ENCODE measurements at places on chromosomes 3 and 15.

DNA sequence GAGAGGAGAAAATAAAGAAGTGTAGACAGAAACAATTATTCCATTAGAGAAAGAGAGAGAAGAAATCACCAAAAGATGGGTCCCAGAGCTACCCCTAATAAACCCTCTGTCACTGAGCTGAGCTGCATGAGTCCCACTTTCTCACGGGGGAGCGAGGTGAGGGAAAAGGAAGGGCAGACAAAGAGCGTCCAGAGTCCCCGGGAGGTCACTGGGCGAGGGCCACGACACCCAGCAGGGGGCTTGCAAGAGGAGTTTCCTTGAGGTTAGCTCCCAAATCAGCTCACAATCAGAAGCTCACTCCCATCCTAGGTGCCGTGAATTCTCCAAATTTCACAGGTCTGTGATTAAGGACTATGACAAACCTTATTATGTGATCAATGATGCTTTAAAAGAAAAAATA lies 62.3 kb downstream of the XXYLT1 start:
- DNase-seq = no peak

DNA sequence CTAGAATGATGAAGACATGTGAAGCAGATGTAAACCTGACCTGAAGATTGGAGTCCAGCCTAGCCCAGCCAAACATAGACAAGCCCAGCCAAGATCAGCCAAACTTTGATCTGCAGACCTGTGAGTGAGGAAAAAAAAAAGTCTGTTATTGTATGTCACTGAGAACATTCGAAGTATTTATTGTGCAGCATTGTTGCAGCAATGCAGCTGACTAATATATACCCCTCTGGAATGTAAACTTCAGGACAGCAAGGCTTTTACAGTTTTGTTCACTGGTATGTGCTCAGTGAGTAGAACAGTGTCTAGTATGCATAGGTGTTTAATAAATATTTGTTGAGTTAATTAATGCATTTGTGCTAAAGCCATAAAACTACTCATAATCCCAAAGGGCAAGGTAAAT lies 23.4 kb downstream of the TMEM202 start:
- DNase-seq = no peak

- DNase-seq = no peak
Measured at GRCh38 chr3:64358853-64359252, 133.6 kb upstream of the PRICKLE2 start.

- DNase-seq = no peak
Measured at GRCh38 chr3:120908795-120909601, 993 bp downstream of the STXBP5L start.

DNA sequence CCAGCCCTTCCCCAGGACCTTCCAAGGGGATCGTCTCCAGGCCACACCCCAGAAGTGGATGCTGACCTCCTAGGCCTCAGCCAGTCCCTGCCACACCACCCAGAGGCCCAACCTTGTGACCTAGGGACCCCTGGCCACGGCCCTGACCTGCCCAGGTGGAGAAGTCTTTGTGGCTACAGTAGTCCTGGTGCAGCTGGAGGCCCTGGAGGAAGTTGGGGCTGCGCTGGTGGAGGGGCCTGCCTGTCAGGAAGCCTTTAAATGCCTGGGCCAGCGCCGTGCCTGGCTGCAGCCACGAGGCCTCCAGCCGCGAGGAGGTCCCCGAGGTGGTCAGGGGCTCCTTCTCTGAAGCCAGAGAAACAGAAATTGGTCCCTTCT lies 23.4 kb downstream of the PLA2G4D start:
- no peak for DNase-seq

DNA sequence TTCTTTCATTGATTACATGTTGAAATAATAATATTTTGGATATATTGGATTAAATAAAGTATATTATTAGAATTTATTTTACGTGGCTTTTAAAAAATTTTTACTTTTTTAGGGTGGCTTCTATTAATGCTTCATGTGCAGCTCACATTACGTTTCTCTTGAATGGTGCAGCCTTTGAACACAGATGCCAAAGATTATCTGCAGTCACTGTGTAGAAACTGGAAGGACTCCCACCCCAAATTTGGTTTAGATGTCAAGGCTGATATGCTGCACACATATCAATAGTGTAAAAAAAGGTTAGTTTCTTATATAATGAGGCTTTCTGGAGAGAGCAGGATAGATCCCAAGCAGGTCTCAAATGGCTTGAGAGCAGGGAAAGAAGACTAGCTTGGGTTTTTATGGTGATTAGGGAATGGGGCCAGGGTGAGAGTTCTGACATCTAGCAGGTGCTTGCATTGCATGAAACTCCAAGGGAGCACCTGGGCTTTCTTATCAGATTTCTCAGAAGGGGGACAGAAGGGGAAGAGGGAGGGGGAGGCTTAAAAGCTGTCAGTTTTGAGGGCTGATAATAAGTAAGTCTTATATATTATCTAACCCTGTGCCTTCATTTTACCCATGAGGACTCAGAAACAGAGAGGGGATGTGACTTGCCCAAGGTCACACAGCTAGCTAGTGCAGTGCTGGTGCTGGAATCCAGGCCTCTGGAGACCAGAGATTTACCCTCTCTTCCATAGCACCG lies 89.6 kb downstream of the CHST2 start:
- no peak for DNase-seq

DNA sequence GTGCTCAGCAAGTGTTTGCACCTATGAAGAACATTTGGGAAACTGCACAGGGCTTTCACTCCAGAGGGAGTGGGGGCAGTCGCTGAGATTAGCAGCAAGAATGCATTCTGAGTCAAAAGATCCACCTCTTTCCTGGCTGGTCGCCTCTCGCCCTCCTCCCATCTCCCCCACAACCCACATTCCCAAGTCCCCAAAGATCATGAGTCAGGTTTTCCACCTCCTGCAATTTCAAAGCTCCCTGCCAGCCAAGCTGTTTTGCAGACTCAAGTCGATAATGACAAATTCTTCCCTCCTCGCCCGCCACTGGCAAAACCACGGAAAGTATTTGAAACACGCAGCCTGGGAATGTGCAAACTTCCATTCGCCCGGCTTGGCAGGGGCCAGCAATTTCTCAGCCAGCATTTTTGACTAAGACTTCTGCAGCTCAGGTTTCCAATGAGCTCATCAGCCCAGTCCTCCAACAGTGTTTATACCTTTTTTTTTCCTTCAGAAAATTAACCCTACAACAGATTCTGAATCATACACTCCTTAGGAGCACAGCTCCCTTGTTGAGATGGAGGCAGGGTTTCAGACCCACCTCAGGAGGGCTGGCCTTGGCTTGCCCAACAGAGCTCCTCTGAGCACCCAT lies 181.4 kb downstream of the SMAD6 start:
- DNase-seq = no peak

DNA sequence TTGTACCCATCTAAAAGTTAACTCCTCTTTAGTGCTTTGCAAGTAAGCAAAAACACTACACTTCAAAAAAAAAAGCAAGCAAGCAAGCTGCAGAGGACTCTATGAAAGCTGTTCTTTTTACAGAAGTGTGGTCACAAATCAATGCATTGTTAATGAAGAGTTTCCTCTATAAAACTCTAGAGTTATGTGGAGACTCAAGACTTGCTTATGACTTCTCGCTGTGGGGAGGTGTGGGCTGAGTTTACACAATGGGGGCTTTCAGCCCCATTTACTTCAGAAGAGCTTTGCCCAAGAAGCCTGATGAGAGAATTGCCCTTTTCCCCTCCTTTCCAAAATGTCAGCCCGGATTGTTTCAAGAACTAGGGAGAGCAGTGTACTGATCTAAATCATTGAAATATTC lies 144.4 kb downstream of the IGSF11 start:
- DNase-seq = no peak

DNA sequence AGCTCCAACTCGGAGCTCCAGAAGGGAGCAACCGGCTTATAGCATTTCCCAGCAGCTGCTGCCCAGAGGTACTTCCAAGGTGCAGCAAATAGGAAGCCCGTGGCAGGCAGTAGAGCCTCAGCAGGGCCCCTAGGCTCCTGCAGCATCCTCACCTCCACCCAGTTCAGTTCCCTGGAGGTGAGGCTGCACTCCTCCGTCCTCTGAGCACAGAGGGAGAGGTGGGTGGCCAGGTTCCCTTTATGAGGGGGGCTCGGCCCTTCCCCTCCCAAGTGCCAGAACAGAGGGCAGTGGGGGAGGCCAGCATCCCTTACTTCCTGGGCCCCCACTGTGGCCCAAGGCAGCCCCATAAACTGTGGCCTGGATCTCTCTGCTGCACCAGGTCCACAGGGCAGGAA lies 150.2 kb downstream of the ATP10A start:
- DNase-seq = no peak

DNA sequence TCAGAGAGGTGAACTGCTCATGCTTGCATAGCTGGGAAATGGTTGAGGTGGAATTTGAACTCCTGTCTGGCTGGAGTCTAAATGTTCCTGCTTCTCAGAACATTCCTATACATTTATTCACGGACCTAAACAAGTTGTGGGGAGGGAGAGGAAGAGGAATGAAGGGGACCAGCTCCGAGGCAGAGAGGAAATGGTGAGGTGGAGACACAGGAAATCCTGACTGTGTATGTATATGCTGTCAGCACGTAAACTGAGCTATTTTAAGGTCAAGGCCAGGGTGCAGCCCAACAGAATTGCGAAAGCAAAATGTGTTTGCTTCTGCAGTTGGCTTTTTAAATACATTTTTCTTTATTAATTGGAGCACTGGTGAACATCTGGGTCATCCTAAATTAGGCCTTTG lies 74.1 kb upstream of the POMGNT2 start:
- no peak for DNase-seq

DNA sequence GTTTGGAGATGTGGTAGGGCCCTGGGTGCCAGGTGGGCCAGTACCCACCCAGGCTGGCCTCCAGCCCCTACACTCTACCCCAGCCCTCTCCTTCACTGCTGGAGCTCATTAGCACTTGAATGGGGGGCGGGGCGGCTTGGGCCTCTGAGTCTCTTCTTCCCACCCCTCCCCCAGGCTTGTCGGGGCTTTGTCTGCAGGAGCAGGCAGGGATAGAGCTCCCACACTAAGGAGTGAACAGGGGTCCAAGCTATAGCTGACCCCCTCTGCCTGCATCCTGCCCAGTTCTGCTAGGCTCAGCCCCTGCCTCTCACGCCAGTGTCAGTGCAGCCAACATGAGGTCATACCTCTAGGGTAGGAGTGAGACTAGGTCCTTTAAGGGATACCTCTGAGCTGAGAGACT lies 5.2 kb downstream of the GNAI2 start:
- DNase-seq = no peak

GRCh38 chr3:192858849-192859585 lies 58.6 kb downstream of the MB21D2 start:
- no peak for DNase-seq

DNA sequence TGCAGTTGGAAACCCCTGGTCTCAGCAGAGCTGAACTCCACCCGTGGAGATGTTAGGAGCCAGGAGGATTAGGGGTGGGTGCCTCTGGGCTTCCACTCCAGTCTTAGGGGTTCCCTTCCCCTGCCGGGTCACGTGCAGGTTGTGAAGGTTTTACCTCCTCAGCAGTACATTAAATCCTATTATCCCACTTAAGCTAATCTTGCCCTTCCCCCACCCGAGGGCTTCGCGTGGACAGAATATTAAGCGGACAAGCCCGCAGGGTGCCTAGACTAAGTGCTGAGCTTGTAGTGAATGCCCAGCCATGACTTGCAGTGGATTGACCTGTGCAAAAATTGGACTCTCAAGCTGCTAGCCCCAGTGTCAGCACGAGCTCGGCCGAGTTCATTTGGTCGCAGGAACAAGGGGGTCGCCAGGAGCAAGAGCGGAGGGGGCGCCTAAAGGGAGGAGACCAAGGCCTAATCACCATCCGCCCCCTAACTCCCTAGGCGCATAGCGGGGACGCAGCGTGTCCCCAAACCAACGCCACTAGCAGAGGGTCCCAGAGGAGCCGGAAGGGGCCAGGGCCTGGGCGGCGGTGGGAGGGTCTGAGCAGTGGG lies 498 bp upstream of the SEMA4B start:
- DNase-seq = no peak

DNA sequence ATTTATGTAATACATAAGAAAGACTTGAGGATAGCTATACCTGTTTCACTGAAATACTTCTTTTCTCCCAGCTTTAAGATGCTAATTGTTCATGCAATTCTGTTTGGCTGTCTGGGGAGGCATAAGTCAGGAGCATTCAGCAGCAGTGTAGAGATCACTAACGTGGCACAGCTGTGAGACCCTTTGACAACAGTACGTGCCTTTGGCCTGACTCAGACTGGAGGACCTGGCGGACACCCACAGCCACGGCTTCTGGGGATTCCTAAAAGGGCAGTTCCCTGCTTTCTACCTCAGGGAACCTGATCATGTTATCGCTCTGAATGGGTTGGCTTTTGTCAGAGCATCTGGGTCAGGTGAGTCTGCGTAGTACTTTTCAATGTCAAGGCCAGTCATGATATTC lies 295.0 kb upstream of the ICE2 start:
- no peak for DNase-seq

Data from hematopoietic multipotent progenitor cell treated with erythropoietin and hydrocortisone succinate and interleukin-3 and kit ligand, for 17 days (in vitro differentiated cells).